Tongue (tissue), 3 donors: ENCODE measurements at places on chromosomes 4 and X.

DNA sequence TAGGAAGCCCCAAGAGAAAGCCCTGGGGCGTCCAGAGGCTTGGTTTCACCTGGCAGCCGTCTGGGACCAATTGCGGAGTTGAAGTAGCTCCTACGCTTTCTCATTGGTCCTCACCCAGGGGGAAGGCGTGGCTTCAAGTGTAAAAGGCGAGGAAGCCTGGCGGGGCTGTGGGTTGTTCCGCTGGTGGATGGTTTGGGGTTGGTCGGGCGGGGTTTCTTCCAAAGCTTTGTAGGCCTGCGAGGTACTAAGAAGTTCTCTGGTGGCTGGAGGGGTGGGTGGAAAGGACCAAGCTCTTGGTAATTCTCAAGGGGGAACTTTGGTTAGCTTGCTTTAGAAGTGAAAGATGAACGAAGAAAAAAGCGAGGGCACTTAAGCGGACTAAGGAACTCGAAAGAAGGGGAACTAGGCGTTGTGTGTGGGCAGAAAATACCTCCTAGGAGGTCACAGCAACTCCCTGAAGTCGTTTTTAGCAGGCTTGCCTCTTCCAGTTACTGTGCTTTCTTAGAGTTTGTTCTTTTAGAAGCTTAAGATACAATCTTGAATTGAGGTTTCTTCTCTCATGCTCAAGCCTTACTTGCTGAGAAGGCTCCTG, 36.6 kb downstream of the CCNG2 start:
- DNase-seq, result no peak

DNA sequence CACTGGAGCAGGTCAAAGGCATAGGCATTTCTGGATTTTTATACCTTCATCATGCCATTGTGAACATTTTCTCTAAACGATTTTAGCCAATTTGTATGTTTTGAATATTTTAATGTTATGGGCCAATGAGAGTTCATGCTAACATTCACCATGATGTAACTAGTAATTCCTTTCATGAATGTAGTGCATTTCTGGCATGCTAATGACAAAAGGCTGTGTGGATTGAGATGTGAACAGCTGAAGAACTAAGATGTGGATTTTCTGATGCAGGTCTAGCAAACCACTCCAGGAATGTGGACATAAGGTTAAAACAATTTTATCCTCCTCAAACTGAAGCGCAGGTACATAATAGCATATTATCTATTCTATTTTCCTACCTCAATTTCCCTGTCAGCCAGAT, 269.4 kb downstream of the NLGN4X start:
- DNase-seq, result no peak

DNA sequence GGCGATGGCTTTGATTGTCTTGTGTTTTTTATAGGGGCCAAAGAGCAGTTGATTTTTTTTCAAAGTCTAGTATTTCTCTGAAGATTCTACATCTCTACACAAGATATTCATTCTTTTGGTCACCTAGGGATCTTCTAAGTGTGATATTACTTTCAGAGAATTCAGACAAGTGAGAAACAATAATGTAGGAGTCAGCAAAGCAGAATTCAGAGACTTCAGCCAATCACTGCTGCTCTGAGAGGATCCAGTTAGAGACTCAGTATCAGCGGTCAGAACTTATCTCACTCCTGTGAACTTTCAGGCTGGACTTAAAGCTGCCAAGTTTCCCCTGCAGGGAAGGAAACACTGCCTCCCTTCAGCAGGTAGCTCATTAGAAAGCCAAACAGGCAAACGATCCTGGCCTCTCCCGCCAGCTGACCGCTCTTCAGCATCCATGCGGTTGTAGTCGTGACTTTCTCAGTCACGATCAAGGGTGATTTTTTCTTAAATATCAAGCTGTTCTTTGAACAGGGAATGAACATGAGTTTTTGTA, 59.2 kb downstream of the NSUN7 start:
- DNase-seq, result no peak

GRCh38 chr4:119284876-119285780, 36.8 kb downstream of the FABP2 start:
- DNase-seq, result peak; percentile 10

- no peak for DNase-seq
Observed at GRCh38 chrX:111444881-111445280, 32.9 kb upstream of the DCX start.

DNA sequence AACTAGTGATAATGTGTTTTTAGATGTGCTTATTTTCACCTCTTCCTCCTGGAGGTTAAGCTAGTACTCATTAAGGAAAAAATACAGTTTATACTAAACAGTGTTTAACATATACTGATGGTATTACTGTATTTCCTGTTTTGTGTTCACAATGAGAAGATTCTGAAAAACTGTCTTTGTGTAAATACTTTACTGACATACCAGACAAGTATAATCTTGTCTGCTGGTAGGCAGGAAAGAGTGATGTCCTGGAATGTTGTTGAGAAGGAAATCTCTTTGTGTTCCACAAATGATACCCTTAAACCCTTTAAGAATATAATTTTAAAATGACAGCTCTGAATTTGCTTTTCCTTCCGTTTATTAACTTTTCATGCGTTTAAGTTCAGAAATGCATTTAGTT, 205.5 kb upstream of the NUDT6 start:
- DNase-seq, result peak; percentile 38

DNA sequence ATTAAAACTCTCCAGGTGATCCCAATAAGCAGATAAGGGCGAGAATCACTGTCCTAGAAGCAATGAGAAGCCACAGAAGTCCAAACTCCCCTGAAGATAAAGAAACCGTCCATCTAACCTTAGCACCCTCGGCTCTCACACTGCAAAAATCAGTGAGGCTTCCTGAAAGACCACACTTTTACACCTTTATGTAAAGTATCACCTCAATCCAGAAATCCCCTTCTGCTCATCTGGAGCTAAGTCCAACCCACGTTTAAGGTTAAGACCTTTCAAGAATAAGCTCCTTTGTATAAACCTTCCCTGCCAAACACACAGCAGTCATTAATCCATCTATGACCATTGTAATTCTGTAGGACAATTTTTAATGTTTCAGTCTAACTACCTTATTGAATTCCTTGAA, 41.7 kb downstream of the LIN54 start:
- no peak for DNase-seq

DNA sequence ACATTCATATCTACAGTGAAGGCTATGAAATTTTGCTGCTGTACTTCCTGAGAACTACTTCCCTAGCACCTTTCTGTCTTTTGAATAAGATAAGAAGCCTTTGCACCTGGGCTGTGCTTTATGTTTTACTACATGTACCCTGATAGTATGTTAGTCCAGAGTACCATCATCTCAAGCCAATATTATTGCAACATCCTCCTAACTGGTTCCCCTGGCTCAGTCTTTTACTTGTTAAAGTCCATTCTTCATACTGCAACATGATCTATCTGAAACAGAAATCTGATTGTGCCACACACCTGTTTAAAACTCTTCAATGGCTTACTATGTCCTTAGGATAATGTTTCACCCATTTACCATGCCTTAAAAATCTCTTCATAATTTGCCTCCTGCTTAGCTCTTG, 102.3 kb downstream of the AGTR2 start:
- peak; percentile 6 for DNase-seq

DNA sequence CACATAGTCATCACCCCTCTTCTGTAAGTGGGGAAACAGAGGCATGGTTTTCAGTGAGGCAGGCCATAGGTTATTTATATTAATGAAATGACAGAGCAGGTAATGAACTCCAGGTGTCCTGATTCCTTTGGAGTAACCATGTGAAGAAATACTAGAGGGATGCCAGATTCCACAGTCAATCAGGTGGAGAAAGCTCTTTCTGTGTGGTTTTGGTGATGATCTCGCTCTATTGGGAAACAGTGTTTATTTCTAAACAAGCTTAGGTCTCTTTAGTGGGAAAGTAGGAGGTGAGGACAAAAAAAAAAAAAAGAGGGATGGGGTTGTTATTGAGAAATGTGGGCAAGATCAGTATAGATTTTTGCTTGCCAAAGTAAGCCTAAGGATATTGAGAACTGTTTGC, 12.2 kb downstream of the DOCK11 start:
- DNase-seq, result no peak

- peak; percentile 80 for DNase-seq
Observed at GRCh38 chr4:6493658-6494304, 21.4 kb upstream of the PPP2R2C start.

GRCh38 chr4:95494186-95494585, 54.6 kb downstream of the UNC5C start:
- DNase-seq, result no peak

GRCh38 chrX:97619499-97619898, 735.8 kb downstream of the RPA4 start:
- DNase-seq, result no peak

DNA sequence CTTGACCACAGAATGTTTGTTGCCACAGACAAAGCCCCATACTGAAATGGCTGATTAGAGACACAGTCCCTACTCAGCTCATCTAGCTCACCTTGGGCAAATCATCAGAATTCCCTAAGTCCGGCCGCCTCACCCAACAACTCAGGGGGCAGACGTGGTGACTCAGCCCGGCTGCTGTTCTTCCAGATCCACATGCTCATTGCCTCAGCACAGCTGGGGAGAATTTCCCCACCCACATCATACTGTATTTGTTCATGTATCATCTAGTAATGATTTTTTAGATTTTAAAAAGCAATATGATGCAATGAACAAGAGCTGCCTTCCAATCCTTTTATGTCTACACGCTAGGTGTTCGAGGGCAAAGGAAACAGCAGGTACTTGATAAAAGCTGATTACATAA, 333.8 kb upstream of the TENM3 start:
- no peak for DNase-seq

DNA sequence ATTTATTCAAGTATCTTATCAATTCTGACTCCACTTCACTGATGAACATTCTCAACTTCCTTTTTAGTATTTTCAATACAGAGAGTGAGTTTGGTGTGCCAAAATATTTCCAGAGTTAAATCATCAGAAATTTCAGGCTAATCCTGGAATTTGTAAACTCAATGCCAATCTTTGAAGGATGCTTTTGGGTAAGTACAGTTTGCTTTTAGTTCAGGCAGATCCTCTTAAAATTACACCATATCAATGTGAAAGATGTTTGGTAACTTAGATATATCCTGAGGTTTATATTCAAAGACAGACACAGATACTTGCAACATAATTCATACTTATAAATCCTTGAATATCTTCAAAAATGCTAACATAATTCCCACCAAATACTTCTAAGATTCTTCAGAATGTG, 76.0 kb upstream of the FAM47B start:
- DNase-seq, result no peak

DNA sequence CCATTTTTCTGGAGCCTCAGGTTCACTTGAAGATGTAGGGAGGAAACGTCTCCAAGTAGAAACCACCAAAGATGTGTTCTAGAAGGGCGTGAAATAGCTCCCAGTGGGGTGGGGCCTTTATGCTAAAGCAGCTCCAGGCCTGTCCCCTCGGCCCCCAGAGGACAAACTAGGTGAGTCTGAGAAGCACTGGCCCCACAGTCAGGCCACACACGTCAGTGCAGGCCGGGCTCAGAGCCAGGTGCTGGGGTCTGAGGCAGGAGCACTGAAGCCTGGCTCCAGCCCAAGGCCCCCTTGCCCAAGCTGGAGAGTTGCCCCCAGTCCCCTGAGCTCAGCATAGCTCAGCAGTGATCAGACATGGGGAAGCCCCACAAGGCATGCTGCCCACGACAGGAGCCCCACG, 95.4 kb upstream of the PSAPL1 start:
- DNase-seq, result no peak
